ENCODE measurements at places on chromosomes 5 and 9.

DNA sequence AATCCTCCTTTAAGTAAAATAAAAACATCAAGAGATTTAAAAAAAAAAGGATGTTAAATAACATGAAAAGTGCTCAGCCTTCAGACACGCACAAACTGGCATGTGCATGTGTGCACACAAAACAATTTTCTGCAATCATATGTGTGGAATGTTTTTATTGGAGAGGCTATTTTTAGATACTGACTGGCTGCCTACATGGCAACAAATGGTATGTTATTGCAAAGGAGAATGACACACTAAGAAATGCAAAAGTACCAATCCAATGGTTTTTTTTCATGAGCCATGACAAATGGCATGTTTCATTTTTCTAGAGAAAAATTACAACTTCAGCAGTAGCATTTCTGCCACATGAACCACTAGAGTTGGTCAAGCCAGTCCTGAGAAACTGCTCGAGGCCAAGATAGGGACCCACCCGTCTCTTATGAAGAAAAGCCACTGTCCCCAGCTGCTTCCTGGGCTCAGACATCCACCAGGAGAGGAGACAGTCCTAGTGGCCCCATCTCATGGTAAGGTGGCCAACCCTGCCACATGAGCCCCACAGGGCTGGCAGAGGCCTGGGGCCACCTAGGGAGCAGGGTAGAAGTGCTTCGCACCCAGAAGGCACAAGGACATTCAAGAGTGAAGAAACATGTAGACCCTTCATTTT is 116.4 kb downstream of the MYO10 start:
- H3K4me3 ChIP-seq = no peak overlapping the region
- no peaks in the 10 kb centered on the region for H3K36me3 ChIP-seq
- no peaks in the 10 kb centered on the region for H3K27me3 ChIP-seq
- H3K27ac ChIP-seq = no peak overlapping the region
- H3K4me1 ChIP-seq = no peaks in the 10 kb centered on the region
- no peak for DNase-seq

GRCh38 chr5:95083606-95084005 is 201.3 kb downstream of the MCTP1 start:
- H3K36me3 ChIP-seq = no peaks in the 10 kb centered on the region
- no peak for DNase-seq
- H3K27ac ChIP-seq = no peak overlapping the region

DNA sequence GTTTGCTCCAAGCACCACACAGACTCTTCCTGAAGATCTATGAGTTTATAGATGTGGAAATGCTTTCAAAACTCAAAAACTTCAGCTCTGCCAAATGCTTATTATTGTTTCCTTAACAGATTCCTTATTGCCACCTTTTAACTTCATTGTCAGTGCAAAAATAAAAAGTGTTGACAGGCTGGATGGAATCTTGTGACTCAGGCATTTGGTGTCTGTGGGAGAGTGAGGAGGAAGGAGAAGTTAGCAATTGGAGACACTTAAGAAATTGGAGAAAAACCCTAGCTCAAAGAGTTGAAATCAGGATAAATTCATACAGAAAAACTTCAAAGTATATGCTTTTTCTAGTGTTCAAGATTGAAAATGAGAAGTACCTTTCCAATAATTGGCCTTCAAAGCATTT is 140.6 kb upstream of the PUM3 start:
- H3K36me3 ChIP-seq = no peaks in the 10 kb centered on the region
- no peak overlapping the region for H3K27ac ChIP-seq
- no peak for DNase-seq
- no peaks in the 10 kb centered on the region for H3K4me1 ChIP-seq

DNA sequence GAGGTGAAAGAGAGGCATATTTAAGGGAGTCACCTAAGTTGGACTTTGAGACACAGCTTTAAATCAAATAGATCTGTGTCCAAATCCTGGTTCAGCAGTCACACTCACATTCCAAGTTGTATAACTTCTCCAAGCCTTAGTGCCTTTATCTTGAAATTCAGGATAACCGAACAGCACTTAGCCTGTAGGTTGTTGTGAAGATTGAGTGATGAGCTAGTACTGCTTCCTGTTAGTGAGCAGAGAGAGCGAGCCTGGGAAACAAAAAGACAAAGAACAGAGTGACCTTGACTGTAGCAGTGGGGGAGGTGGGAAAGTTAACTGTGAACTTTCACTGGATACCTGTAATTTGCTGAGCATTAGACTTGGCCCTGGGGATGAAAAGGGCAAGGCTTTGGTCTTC is 22.4 kb downstream of the MAML1 start:
- H3K4me3 ChIP-seq = no peak overlapping the region
- H3K36me3 ChIP-seq = no peaks in the 10 kb centered on the region
- DNase-seq = no peak
- no peak overlapping the region for H3K27ac ChIP-seq

DNA sequence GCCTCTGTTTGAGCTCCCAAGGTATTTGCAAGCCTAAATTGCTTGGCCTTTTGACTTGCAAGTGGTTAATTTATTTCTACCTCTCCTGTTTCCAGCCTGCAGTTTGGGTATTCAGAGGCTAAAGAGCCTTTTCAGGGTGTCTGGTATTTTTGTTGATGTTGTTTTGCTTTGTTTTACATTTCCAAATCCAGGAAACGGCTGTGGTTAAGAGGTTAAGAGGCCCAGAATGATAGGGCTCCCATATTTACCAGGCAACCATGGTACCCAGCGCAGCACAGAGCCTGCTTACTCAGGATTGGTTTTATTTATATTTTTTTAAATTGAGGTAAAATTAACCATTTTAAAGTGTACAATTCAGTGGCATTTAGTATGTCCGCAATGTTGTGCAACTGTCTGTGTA is 92.1 kb downstream of the PDZD2 start:
- H3K27ac ChIP-seq = no peak overlapping the region
- no peaks in the 10 kb centered on the region for H3K27me3 ChIP-seq

DNA sequence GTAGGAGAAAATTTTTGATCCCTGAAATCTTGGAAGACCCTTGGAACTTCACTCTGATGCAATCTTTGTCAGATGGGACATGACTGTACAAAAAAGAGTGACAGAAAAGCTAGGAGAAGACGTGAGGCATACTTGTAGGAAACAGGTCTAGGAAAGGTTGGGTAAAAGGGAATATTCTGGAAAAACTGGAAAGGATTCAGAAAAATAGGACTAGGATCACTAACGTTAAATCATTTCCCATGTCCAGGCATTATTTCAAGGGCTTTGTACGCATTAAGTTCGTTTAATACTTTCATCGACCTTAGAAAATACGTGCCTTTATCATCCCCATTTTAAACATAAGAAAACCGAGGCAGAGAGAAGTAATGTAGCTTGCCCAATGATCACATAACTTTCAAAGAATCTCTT is 2.9 kb downstream of the ALDH1A1 start:
- DNase-seq = no peak
- H3K4me1 ChIP-seq = no peaks in the 10 kb centered on the region
- no peaks in the 10 kb centered on the region for H3K36me3 ChIP-seq
- peak overlapping the region; percentile 74 for H3K27ac ChIP-seq
- H3K27me3 ChIP-seq = no peaks in the 10 kb centered on the region

Data from uterus (tissue), 4 donors.